Neural crest cell (in vitro differentiated cells): ENCODE measurements at places on chromosomes 13 and 19. TPM values are rescaled to one million over a fixed set of nuclear protein-coding genes. Genes with fewer than 3 reads are reported as not detected.

DNA sequence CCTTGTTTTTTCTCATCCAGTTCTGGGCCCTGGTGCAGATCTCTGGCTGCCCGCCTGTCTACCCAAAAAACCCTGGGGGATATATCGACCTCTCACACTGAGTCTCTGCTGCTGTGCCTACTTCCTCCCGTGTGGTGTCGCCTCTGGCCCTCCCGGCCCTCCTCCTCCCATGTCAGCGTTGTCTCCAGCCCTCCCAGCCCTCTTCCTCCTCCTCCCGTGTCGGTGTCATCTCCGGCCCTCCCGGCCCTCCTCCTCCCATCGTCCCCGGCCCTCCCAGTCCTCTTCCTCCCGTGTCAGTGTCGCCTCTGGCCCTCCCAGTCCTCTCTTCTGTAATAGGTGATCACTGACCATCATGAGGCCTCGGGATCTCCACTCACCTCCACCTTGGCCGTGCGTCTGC is 81.8 kb downstream of the GPR12 start:
- DNase-seq: no peak

- no peak for DNase-seq
These were observed 73.9 kb upstream of the SLC10A2 start for GRCh38 chr13:103140001-103140671.

Gene PRR20C
- not detected in 2 replicates for total RNA-seq

Gene ELOF1
- total RNA-seq: 69.8 and 70.0 TPM in 2 replicates

Gene ZNF177
- total RNA-seq: 8.0 and 9.6 TPM in 2 replicates

Gene UGGT2
- 31.5 and 32.9 TPM in 2 replicates for total RNA-seq
